ENCODE measurements at places on chromosomes 5 and 9.

GRCh38 chr9:96061293-96061987 is 185.9 kb downstream of the ERCC6L2 start:
- peak; percentile 61 for DNase-seq

DNA sequence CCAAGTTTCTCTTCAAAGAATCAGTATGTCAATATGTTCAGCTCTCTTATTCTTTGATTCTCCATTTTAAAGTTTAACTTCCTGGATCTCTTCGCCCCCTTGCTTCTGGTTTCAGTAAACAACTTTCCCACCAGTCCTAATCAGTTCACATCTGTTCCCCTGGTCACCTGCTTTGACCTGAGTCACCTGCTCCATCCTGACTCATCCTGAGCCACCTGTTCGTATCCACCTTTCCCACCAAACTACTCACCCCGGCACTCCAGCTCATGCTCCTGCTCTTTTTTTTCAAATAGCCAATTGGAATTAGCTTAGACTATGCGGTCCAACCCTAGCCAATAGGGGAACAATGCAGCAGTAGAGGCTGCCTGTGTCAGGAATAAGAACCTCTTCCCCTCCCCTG is 23.6 kb upstream of the CSF1R start:
- no peak for DNase-seq

DNA sequence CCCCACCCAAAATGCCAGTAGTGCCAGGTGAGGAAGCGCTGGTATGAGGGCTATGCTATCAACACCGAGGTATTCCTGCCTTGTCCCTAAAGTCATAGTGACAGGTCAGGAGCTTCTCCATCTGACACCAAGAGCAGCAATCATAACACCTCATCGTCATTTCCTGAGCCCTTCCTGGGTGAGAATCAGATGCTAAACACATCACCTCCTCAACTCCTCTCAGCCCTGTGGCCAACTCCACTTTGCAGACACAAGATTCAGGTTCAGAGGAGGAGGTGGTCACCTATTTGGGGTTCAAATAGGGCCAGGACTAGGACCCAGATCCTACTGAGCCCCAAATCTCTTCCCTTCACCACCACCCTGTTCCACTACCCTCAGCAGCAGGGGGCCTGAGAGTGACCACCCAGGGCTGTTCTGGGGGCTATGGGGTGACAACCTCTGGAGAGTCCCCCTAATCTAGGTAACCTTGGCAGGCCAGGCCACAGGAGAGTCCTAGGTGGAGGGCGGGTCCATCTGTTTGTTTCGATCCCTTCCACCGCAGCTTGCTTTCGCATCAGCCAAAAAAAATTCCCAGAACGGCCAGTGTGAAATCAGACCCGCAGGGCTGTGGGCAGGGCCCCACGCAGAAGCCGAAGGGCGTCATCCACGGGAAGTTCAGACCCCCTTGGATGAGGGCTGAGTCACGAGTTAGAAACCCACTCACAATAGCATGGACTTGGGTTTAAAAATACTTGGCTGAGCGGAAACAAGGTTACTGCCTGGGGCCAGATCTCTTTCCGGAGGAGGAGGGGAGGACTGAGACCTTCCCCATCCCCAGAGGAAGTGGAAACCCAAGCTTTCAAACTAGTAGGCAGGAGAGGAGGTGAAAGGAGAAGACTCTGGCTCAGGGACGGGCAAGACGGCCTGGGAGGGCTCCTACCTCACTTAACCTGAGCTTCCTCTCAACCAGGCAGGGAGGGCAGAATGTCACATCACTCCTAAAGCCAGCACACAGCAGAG is 8.7 kb downstream of the STK10 start:
- DNase-seq: peak; percentile 94

- no peak for DNase-seq
Observed at GRCh38 chr9:118643118-118643517, 726.1 kb downstream of the BRINP1 start.

DNA sequence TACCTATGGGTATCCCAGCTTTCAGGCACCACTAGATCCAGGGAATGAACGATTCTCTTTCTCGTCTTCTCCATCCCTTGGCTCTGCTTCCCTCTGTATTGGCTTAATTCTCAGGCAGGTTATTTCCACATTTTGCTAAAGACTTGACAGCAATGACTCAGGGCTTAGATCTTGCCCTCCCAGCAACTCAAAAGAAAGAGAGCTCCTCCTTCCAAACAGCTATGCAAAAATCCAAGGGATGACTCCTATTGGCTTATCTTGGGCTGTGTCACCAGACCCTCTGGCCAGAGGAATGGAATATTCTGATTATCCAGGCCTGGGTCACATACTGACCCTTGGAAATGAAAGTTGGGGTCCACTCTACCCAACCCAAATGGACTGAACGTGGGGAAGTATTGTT is 270.2 kb downstream of the NTRK2 start:
- DNase-seq: no peak

DNA sequence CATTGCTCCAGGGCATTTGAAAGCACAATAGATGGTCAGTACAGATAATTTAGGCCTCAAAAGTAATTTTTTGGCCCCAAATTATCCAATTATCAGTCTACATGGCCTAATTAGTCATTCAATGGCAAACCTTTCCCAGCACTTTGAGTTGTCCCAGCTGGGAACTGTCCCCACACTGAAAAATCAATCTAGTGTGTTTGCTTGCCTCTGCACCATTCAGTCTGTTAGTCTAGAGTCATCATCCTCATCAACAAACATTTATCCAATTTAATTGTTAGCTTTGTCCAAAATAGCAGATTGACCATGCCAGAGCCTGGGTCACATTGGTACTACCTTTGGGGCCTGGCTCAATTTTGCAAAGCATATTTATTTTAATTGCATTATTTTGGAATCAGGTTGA is 13.9 kb downstream of the NR4A3 start:
- no peak for DNase-seq

DNA sequence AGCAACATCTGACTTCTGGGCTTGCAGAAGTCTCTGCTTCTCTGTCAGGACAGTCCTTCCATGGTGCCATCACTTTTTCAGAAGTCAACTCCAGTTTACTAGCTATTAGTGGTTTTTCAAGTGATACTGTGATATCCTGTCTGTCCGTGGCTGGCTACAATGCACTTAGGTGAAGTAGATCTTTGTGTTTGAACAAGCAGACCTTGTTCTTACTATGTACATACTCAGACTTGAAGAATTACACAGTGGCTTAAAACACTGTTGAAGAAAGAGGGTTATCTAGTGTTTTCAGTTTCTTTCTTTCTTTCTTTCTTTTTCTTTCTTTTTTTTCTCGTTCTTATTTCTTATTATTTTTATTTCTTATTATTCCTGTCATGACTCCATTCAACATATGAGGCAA is 228.7 kb downstream of the NTRK2 start:
- no peak for DNase-seq

GRCh38 chr5:93058309-93058708 is 522.7 kb downstream of the NR2F1-AS1 start:
- no peak for DNase-seq

DNA sequence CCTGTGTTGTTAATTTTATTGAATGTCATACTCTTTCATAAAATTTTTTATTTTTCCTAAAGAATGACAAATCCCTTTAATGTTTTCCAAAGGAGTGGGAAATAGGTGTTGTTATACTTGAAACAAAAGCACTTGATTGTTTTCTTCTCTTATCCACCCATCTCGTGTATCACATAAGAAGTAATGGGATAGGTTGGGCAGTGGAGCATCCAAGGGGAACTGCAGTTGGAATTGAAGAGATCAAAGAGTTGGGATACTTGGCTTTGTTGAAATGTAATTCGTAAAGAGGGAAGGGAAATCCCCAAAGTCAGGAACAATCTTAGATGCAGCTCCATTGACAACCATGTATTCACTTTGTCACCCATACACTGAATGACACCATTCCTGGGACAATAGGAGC is 148.0 kb downstream of the PCSK5 start:
- DNase-seq: no peak

DNA sequence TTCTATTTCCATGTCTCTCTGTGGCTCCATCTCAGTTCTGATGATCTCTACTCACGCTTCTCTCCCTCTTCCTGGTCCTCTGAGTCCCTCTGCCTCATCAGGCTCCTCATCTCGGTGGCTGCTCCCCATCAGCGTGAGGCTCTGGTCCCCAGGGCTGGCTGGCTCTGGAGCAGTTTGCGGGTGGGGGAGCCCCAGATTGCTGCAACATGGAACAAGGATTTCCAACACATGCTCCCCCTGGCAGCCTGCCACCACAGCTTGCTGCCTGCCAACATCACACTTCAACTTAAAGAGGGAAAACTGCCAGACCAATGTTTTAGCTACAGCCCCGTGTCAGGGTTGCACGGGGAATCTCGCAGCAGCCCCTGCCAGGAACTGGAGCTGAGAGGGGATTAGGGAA is 77.2 kb upstream of the NEK6 start:
- no peak for DNase-seq

DNA sequence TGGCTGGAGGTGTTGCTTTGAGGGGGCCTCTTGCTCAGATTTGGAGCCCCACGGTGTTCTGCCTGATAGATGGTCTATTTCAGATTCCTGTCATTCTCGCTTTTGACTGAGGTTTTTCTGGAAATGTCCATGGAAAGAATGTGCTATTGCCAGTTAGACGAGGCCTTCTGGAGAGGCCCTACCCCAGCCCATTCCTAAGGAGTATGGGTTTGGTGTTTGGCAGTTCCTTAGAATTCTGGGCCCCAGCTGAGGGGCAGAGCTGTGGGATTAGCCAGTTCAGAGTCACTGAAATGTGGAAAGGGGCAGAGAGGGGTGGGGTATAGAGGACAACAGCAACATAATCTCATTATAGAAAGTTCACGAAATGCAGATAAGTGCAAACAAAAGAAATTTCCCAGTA is 50.5 kb downstream of the GALNT10 start:
- no peak for DNase-seq

DNA sequence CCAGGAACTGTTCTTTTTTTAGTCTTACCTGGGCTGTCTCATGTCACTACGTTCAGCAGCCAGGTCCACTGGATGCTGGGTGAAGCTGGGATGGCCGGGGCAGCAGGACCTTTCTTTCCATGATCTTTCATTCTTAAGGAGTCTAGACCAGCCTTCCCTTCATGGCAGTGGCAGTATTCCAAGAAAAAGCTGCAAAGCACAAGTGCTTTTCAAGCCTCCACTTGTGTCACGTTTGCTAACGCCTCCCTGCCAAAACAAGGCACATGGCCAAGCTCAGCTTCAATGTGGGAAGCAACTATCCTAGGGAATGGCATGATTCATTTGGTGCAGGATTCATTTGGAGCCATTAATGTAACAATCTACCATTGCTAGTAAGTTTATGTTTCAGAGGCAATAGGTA is 94.8 kb downstream of the RCL1 start:
- DNase-seq: no peak

DNA sequence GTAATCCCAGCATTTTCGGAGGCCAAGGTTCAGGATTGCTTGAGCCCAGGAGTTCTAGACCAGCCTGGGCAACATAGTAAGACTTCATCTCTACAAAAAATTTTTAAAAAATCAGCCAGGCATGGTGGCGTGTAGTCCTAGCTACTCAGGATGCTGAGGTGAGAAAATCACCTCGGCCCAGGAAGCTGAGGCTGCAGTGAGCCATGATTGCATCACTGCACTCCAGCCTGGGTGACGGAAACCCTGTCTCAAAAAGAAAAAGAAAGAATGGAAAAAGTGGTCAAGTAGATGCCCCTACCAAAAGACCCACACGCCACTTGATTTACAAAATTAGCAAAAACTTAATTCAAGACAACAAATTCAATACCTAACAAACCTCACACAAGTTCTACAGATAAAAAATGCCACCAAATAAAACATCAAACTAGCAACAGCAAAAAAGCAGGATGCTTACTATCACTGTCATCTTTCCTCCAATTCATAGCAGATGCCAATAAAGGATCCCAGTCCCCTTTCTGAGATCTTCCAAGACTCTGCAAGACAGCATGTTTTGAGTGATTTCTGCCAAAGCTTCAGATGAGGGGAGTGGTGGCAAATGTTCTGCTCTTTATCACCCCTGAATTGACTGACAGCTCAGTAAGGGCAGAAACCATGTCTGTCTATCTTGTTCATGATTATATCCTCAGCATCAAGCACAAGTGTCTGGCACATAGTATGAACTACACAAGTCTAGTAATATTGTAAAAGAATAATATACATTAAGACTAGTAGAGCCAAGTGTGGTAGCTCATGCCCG is 34.2 kb upstream of the TESK1 start:
- DNase-seq: no peak

DNA sequence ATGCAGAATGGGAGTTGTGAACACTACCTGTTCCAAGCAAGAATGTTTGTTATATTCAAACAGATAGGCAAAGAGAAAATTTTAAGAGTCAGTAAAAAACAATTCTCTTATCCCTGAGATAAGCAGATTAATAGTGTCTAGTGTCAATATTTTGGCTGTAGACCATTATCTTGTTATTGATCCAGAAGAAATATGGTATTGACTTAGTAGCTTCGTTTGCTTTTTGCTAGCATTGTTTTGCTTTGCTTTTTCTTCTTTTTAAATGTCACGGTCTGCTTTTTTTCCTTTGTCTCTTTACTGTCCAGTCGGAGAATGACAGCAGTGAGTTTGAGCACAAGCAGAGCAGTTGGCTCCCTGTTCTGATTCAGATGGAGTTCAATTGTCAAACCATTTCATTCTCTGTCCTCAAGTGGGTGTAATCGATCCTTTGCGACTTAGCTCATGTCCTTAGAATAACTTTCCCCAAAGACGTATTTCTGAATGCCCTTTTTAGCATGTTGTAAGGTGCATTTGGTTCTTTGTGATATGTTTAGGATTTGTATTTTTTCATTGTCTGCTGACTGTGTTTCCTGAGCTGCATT is 29.3 kb downstream of the FUBP3 start:
- no peak for DNase-seq

GRCh38 chr9:2657427-2657826 is 35.8 kb downstream of the VLDLR start:
- DNase-seq: peak; percentile 22

GRCh38 chr5:96431376-96432187 is 1.5 kb downstream of the PCSK1 start:
- no peak for DNase-seq

DNA sequence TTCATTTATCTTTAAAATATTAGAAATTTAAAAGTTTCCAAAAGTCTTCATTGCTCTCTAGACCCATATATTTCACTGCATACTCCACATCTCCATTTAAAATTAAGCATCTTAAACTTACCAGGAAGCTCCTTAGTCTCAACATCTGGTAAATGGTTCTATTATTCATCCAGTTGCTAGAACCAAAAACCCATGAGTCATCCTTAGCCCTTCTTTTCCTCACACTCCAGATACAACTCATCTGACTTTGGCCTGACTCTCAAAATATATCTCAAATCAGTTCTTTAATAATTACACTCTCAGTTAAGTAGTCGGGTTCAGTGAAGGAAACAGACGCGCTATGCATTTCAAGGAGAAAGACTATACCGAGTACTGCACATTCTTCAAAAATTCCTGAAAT is 110.2 kb upstream of the COX7C start:
- DNase-seq: no peak

All from Kasumi-1 (cell line).